ENCODE measurements at places on chromosomes 6 and 20.

GRCh38 chr6:13463941-13464340 lies 23.5 kb downstream of the GFOD1 start:
- DNase-seq = no peak

DNA sequence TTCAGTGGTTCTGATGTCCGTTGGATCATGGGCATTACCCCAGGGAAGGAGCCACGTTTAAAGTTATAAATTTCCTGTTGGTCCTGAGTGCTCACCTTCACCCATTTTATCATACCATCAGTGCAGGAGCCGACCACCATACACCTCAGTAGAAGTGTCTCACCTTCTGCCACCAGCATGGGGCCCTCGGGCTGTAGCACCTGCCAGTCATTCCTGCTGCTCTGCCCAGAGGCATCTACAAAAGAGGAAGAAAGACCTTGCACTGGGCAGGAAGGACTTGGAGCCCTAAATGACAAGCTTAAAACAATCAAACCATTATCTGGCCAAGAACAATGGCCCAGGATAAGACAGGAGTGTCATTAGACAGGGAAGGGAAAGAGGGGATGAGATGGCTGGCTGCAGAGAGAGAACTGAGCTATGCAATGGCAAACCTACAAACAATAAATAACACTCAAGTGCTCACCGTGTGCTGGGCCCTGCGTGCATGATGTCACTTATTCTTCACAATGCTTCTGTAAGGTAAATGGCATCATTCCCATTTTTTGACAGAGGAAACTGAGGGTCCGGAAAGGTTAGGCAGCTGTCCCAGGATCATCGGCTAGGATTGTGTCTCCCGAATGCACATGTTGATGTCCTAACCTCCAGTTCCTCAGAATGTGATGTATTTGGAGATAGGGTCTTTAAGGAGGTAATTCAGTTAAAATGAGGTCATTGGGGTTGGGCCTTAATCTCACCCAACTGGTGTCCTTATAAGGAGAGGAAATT lies 11.2 kb downstream of the SIRPB2 start:
- no peak for DNase-seq

- DNase-seq = no peak
Observed at GRCh38 chr6:73487473-73487872, 25.9 kb downstream of the MTO1 start.

DNA sequence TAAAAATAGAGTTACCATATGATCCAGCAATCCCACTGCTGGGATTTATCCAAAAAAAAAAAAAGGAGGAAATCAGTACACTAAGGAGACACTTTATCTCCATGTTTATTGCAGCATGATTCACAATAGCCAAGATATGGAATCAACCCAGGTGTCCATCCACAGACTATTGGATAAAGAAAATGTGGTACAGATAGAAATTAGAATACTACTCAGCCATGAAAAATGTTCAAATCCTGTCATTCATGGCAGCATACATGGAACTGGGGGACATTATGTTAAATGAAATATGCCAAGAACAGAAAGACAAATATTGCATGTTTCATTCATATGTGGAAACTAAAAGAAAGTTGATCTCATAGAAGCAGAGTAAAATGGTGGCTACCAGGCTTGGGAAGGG lies 75.3 kb downstream of the ERMARD start:
- no peak for DNase-seq

DNA sequence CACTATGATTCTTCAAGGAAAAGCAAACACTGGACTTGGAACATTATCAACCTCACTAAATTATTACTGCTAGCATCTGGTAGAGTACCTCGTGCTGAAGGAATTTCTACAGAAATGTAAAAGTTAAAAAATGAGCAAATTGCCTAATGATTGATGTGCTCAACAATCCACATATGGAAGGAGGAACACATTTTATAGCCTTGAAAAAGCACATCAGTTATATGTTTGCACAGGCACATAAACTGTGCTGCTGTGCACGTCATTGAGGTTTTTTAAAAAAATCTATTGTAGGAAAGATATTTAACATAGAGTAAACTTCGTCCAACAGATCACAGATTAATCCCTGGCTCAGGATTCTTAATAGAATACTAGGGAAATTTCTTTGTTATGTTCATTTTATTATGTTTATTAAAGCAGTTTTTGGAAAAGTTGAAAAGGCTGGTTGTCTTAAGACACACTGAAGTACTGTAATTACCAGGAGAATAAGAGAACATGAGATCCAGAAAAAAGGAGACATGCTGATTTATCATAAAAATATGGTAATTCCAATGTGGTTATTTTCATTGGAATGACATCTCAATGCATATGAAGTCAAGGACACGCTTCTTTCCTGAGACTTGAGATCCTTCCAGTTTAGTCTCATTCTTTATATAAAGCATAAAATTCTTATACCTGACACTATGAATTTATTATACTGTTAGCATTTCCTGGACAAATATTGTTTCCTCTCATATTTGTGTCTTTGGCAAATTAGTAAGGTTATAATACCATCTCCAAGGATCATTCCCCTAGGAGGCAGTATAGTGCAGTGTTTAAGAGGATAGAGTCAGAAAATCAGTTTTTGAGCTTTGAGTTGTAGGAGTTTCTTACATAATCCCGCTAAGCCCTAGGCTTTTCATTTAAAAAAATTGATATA lies 511.1 kb downstream of the TENT5A start:
- no peak for DNase-seq

DNA sequence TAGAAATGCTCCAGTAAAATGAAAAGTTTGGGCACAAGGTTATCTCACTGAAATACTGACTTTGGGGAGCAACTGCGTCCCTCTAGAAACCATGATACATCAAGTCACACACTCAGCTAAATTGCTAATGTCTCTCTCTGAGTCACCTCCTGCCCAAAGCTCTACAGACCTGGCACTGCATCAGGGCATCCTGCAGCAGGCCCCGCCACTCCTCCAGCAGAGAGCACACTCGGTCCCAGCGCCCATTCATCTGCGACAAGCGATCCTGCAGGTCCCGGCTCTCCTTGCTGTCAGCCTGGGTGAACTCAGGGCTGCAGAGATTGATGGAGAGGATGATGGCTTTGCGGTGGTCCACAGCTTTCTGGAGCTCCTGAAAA lies 329.0 kb downstream of the ESR1 start:
- DNase-seq = no peak
